ENCODE measurements at places on chromosomes 7 and 10.

DNA sequence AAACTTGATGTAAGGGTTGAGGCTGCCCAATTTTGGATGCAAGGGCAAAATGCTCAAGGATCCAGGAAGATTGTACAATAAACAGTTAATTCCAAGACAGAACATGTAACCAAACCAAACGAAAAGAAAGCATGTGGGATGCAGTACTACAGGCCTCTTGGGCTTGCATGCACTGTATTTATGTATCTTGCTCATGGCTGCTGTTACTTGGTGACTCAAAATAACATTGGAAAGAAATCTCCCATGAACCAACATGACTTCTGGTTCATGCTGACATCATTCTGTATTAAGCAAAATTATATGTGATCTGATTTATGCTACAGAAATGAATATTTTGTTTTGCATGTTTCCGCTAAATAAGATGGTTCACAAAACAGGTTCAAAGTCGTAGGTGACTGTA, 65.9 kb upstream of the FZD1 start:
- DNase-seq = no peak

DNA sequence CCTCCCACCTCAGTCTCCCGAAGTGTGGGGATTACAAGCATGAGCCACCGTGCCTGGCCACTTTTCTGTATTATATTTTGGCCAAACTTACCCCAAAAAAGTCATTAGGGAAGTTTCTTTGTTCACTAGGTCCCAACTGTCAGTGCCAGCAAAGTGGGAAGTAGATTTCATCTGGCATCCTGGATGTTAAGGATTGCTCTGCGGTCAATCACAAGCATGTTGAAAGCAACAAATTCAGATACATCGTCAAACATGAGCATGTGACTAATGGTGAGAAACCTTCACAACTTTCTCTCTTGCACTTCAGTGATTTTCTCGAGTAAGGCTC, 14.3 kb upstream of the LRRC17 start:
- DNase-seq = no peak

DNA sequence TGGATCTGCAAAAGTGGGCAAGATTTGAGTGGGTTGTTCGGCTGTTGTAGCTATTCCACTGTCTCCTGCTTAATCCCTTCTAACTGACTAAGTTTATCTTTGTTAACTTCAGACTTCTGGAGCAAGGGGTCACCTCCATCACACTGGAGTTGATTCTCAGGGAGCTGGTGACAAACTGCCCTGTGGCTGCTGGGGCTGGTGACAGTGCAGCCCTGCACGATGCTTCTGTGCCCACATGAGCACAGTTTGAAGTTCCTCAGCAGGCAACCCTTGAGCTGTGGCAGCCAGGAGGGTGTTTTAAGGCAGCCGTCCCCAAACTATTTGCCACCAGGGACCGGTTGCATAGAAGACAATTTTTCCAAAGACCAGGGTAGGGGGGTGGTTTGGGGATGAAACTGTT, 40.5 kb downstream of the ADRB1 start:
- DNase-seq = no peak

DNA sequence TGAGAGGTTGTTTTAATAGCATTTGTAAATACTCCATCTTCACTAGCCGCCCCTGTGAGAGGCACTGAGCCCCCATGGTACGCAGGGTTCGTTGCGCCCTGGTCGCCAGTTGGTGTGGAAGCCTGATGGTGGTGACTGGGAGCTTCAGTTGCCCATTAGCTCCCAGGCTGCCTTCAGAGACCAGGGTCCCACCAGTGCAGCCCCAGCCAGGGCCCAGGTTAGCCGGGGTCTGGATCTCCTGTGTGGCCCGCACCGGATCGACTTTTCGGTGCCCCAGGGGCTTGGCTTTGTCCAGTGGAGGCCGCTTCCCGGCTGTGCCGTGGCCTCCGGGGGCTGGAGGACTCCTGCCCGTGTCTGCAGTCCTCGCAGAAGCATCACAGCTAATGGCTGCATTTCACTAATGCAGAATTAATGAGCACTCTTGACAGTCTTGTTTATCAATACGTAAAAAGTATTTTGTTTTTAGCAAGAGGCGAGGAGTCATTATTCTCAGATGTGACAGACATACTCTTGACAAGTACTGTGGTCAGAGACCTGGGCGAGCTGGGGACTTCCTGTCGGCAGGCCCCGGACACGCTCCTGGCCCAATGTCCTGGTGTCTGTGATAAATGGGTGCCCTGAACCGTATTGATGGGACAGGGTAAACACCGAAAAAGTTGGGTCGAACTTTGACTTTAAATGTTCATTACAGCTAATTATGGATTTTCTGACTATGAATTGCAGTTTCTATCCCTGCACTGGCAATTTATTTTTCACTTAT, 99.8 kb downstream of the NKX6-2 start:
- DNase-seq = no peak

DNA sequence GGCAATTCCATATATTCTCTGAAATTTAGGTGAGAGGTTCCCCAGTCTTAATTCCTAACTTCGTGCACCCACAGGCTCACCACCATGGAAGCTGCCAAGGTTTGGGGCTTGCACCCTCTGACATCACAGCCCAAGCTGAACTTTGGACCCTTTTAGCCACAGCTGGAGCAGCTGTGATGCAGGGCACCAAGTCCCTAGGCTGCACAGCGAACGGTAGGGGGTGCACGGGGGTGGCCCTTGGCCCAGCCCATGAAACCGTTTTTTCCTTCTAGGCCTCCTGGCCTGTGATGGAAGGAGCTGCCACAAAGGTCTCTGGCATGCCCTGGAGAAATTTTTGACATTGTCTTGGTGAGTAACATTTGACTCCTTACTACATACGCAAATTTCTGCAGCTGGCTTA, 251.9 kb upstream of the GRM3 start:
- no peak for DNase-seq

GRCh38 chr10:92747600-92747999, 57.8 kb downstream of the HHEX start:
- DNase-seq = no peak

GRCh38 chr10:21368022-21368582, 157.4 kb downstream of the SKIDA1 start:
- no peak for DNase-seq

DNA sequence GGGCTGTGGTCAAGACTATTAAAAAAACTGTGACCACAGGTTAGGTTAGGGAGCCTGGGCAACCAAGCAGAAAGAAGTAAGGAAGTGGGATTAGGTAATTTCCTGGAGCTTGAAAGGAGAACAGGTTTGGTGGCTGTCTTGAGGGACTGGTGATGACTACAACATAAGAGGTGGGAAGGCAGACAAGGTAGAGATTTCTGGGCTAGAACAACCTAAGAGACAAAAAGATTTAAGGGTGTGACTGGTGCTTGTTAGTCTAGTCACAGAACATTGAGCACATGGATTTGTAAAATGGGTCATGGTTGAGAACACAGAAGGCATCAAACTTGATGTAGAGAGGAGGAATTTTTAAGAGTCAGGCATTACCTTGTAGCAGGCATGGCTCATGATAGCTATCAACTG, 123.7 kb upstream of the ASAH2 start:
- no peak for DNase-seq
